ENCODE measurements at places on chromosomes 13 and 19.

DNA sequence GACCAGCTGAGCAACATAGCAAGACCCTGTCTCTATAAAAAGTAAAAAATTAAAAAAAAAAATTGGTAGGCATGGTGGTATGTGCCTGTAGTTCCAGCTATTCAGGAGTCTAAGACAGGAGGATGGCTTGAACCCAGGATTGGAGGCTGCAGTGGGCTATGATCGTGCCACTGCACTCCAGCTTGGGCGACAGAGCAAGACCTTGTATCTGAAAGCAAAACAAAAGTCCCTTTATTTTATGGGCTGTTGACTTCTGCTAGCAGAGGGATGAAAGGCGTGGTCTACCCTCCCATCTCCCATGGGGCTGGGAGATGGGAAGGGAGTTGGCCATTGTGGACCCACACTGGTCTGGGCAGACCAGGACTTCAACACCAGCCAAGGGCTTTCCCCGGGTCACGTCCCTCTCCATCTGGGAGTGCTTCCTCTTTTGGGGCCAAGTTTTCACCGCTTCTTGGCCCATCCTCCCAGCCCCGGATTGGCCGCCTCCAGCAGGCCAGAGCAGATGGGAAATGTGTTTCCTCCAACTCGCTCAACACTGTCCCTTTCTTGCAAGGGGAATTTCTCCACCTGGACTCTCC, 2.2 kb upstream of the TNFSF9 start:
- no peak for DNase-seq

- DNase-seq: no peak
Observed at GRCh38 chr19:38870612-38871011, 7.5 kb downstream of the RINL start.

GRCh38 chr19:17285415-17286135, 3.9 kb downstream of the ANKLE1 start:
- DNase-seq: no peak

- DNase-seq: no peak
Observed at GRCh38 chr19:51434456-51434855, 17.0 kb upstream of the SIGLEC10 start.

GRCh38 chr13:31037874-31038500, 105.5 kb downstream of the TEX26 start:
- no peak for DNase-seq

- DNase-seq: no peak
Observed at GRCh38 chr13:51976890-51977289, 34.4 kb downstream of the ATP7B start.

GRCh38 chr19:31102674-31103073, 246.6 kb downstream of the TSHZ3 start:
- DNase-seq: no peak

DNA sequence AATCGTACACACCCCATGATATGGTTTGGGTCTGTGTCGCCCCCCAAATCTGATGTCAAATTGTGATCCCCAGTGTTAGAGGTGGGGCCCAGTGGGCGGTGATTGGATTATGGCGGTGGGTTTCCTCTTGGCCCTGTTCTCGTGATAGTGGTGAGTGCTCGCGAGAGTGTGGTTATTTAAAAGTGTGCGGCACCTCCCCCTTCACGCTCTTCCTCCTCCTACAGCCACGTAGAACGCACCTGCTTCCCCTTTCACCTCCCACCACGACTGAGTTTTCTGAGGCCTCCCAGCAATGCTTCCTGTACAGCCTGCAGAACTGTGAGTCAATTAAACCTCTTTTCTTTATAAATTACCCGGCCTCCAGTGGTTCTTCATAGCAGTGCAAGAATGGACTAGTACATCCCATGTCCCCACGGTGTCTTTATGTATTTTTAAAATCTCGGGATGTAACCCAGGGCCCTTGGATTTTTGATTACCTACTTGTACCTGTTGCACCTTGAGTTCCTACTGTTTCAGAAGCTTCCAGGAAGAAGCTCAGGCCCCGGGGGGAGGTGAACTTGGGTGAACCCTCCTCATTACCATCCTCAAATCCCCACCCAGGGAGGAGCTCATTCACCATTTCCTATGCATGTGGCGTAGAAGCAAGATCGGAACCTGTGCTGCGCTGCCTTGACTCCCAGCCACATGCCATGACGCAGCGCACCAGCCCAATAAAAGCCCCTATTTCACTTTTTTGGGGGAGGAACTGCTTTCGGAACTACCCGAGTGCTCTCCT, 52.4 kb downstream of the TEX29 start:
- DNase-seq: no peak

DNA sequence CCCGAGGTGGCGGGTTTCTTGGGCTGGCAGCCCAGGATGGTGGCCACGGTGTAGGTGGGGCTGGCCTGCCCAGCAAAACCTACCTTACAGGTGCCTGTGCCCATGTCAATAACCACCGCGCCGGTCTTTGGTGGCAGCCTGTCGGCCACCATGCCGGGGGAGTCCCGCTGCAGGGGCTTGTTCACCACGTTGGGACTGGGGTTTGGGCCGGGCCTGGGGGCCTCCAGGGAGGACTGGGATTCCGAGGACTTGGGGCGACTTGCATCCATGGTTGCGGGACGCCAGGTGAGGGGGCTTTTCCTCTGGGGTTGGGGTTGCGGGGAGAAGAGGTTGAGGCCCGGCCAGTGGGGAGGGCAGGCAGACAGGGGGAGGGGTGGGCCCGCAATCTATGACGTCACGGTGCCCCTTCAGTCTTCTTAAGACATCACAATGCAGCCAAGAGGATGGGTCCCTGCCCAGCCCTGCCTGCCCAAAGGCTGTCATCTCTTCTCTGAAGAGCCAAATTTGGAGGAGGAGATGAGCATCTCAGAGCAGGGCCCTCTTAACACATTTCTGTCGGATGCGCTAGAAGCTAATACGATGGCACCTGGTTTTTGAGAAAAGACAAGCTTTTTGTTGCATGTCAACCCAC, at the start of gene ACTL9:
Gene ACTL9, minus strand, starts transcription at position 363 of the 631 bp plus-strand sequence. Its CDS starts 94 bp downstream, at position 269.
- no peak for DNase-seq

DNA sequence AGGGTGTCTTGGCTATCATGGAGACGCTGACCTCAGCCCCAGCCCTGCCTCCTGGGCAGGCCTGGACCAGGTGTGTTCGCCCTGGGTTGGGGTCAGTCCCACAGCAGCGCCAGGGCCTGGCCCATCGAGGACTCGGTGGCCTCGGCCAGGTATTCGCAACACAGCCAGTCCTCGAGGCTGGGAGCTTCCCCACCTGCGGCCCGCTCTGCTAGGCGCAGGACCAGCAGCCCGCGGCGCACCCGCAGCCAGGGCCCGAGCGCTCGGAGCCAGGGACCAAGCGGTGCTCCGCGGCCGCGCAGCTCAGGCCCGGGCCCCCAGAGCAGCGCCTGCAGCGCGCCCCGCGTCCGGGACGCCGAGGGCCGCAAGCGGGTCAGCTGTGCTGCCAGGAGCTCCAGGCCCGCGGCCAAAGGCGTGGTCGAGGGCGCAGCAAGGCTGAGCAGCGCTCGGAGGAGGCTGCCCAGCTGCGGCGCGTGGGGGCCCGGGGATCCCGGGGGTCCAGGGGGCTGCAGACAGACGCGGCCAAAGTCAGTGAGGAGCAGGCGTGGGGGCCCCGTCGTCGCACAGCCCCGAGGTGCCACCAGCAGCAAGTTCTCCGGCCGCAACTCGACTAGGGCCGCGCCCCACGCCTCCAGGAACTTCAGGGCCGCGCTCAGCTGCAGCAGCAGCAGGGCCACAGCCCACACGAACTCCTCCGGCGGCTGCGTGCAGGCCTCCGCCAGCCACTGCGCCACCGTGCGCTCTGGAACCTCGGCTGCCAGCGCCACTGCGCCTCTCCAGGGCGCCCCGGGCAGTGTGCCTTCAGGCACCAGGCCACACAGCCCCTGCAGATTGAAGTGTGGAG, 6.2 kb downstream of the PEAK3 start:
- no peak for DNase-seq

GRCh38 chr13:48194379-48194754, 38.6 kb upstream of the ITM2B start:
- peak; percentile 19 for DNase-seq

GRCh38 chr19:508204-509150, 1.2 kb downstream of the TPGS1 start:
- no peak for DNase-seq

DNA sequence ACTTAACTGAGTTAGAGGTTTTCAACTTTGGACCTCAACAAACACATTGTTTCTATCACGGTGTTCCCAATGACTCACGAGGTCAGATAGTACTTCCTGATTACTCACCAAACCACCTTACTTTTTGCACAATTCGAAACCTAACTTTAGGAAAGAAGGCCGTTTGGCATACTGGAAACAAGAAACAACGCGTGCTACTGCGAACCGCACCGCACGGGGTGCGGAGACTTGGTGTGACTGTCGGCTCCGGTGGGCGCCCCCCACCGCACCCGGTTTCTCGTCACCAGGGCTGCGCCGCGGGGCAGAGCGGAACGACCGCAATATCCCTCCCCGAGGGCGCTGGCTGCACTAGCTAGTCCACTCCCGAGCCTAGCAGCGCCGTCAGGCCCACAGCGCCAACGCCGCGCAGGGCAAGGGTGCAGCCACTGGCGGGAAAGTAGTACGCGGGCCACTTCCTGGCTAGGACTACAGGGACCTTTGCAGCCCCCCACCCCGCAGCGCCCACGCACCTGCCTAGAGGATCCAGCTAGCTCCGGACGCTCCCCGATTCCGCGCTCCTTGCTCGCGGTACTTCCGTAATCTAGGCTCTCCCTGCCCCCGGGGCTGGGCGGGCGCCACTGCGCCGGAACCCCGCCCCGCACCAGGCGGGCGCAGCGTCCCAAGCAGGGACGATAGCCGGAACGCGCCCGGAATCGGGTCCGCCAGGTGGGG, at the start of gene PARP4:
Gene PARP4, minus strand, starts transcription at position 582 of the 711 bp plus-strand sequence. CDS start 9,002 bp downstream, outside the sequence.
- peak; percentile 65 for DNase-seq

GRCh38 chr19:34254046-34254697, at the start of gene GARRE1:
Gene GARRE1 (plus strand): TSS chr19:34254554. CDS start chr19:34300474, 45,920 bp downstream.
- peak; percentile 87 for DNase-seq

- no peak for DNase-seq
Observed at GRCh38 chr19:44677019-44677811, 5.9 kb downstream of the CEACAM19 start.

DNA sequence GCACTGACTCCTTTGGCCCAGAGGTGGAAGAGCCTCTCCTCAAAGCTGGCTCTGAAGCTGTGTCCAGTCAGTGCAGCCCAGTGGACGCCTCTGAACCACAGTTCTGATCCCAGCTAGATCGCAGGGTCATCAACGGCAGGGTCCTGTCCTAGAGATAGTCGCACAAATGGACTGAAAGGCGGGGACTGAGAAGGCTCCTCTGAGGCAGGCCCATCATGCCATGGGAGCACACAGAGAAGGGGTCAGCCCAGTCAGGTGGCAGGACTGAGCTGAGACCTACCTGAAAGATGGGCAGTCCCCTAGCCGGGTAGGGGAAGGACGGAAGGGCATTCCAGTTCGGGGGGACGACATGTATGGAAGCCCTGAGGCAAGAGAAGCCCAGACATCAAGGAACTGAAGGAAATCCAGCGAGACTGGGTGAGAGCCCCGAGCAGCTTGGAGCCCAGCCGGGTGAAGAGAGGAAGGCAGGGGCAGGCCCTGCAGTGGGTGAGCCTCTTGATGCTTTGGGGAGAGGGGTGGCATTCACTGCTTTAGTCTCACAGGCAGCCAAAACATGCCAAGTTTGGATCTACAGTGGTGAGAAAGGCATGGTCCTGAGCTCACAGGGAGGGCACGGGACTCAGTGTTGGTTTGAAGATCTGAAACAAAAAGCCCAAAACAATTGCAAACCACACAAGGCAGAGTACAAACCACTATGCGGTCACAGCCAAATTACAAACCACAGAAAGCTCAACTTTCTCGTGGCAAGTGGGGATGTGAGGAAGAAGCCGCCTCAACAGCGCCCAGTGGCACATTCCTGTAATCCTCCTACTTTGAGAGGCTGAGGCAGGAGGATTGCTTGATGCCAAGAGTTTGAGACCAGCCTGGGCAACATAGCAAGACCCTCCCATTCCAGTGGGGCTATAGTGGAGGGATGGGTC, 10.0 kb downstream of the CALM3 start:
- peak; percentile 60 for DNase-seq

DNA sequence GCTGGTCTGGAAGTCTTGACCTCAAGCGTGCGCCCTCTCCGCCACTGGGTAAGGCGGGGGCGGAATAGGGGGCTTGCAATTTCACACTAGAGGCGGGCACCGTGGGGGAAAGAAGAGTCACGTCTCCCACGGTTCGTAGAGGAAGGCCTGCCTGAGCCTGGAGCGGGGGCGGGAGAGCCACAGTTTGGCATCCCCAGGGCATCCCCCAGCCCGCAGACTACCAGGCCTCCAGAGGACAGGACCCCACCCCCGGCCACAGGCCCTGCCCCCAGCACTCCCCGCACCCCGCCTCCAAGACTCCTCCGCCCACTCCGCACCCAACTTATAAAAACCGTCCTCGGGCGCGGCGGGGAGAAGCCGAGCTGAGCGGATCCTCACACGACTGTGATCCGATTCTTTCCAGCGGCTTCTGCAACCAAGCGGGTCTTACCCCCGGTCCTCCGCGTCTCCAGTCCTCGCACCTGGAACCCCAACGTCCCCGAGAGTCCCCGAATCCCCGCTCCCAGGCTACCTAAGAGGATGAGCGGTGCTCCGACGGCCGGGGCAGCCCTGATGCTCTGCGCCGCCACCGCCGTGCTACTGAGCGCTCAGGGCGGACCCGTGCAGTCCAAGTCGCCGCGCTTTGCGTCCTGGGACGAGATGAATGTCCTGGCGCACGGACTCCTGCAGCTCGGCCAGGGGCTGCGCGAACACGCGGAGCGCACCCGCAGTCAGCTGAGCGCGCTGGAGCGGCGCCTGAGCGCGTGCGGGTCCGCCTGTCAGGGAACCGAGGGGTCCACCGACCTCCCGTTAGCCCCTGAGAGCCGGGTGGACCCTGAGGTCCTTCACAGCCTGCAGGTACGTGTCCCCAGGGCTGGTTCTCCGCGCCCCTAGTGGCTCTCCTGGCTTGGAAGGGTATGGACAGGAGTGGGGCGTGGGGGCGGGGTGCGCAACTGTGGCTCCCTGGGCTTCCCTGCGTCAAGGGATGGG, at the start of gene ANGPTL4:
Gene ANGPTL4, plus strand, starts transcription at position 353 of the 969 bp plus-strand sequence. Its CDS starts 167 bp downstream, at position 520.
- DNase-seq: peak; percentile 53

DNA sequence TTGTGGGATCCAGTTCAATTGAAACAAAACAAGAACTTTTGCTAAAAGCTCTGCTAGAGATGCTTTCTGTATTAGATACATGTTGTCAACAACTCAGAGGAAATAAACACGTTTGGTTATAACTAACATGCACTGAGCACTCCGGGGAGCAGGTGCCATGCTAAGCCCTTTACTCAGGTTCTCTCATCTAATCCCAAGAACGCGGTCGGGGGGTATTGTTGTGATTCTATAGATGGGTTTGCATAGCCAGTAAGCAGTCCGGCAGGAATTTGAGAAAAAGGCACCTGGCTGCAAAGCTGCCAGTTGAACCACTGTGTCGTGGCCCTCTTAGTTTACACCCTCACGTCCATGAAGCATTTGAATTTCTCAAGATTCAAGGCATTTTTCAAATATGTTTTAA, 24.3 kb upstream of the SPACA7 start:
- DNase-seq: no peak

- no peak for DNase-seq
Observed at GRCh38 chr13:59437544-59438301, 726.0 kb downstream of the DIAPH3 start.

- no peak for DNase-seq
Observed at GRCh38 chr13:81757348-81757970, 1416.5 kb upstream of the SPRY2 start.

- no peak for DNase-seq
Observed at GRCh38 chr13:27920677-27921420, 1.0 kb downstream of the PDX1 start.

GRCh38 chr13:100040196-100040595, 48.7 kb upstream of the PCCA start:
- no peak for DNase-seq
